HFFc6 (cell line): ENCODE measurements at places on chromosomes 6 and 20. TPM values are rescaled to one million over a fixed set of nuclear protein-coding genes. Genes with fewer than 3 reads are reported as not detected.

DNA sequence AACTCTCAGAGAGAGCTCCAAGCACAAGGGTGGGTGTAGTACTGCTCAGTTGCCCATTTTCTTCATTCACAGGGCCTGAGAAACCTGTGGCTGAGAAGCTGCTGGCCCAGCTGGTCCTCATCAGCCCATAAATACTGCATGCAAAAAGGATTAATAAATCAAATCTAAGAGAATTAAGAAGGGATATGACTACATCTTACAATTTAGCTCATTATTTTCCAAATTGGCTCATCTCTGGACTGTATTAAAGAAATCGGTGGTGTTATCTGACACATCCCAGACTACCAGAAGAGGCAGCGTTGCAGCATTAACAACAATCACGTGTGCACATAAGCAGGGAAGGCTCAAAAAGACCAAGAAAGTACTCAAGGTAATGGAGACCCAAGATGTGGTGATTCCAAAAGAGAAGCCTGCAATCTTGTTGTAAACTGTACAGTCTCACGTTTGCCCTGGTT is 90.7 kb downstream of the CD24 start:
- H3K4me1 ChIP-seq = peaks cover 9% of the 10 kb centered on the region
- no peak overlapping the region for H3K4me3 ChIP-seq
- peaks cover 4% of the 10 kb centered on the region for H3K27me3 ChIP-seq
- DNase-seq = no peak
- no peaks in the 10 kb centered on the region for H3K36me3 ChIP-seq

SLC17A1 gene
- total RNA-seq = not detected in 3 replicates

DNA sequence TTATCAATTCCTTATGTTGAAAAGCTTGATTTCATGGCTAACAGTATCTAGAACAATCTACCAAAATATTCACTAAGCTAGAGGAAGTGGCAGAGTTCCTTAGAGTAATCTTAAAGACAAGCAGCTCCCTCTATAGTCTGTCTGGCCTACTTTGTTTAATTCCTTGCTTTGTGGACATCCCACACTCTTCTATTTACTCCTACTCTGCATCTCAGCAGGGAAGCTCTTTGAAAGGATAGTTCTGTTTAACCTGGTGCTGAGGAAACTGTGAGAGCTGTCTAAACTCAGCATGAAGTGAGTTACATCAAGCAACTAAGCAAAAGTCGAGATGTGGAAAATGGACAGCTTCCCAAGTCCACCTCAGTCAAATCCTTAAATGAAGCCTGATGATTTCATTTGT is 4.3 kb downstream of the REV3L start:
- H3K4me3 ChIP-seq = peak overlapping the region; percentile 99
- H3K27me3 ChIP-seq = peaks cover 3% of the 10 kb centered on the region; the same call in 1 of the 2 replicates
- H3K27ac ChIP-seq = peak overlapping the region; percentile 77
- DNase-seq = peak; percentile 60
- H3K4me1 ChIP-seq = peaks cover 62% of the 10 kb centered on the region
- H3K36me3 ChIP-seq = peaks cover 11% of the 10 kb centered on the region

DNA sequence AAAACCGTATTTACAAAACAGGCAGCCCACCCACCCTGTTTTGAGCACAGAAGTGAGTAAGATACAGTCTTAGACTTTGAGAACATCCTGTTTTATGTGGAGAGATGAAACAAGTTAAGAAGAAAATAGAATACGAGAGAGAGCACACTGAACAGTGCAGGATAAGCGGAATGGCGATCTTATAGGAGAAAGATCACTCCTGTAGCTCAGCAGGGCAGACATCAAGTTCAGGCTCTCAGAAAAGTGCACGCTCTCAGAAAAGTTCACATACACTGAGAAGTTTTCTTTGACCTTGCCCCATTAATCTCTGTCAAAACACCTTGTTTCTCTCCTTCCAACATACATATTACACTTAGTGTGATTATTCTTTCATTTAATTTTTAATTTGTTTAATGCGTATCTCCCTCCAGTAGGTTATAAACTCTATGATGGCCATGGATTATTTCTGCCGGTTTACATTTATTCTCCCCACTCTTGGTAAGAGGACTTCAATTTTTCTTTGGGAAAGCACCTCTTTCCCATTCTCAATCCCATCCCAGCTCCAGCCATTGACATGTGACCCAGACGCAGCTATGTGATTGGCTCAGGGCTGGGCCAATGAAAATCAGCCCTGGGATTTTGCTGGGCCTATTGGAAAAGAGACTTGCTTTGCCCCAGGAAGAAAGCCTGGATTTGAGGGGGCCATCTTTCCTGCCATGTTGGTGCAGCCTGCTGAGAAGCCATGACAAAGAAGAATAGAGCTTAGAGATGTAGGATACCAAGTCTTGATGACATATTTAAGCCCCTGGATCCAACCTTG is 16.2 kb downstream of the KCNB1 start:
- no peak for DNase-seq
- no peaks in the 10 kb centered on the region for H3K36me3 ChIP-seq
- no peak overlapping the region for H3K27ac ChIP-seq

GRCh38 chr6:137426007-137426689 is 68.0 kb downstream of the OLIG3 start:
- no peak overlapping the region for H3K4me3 ChIP-seq
- H3K4me1 ChIP-seq = no peaks in the 10 kb centered on the region
- no peaks in the 10 kb centered on the region for H3K36me3 ChIP-seq
- DNase-seq = no peak
- no peak overlapping the region for H3K27ac ChIP-seq

ZNF311 gene
- total RNA-seq = 0.22 to 0.34 TPM (median 0.32 TPM) in 3 replicates

- H3K27ac ChIP-seq = no peak overlapping the region
- H3K4me1 ChIP-seq = peaks cover 32% of the 10 kb centered on the region
- H3K4me3 ChIP-seq = no peak overlapping the region
- DNase-seq = peak; percentile 17
These were observed 16.5 kb downstream of the CARMIL1 start for GRCh38 chr6:25295651-25296050.

- H3K27me3 ChIP-seq = no peaks in the 10 kb centered on the region
- no peaks in the 10 kb centered on the region for H3K4me1 ChIP-seq
- no peak for DNase-seq
- H3K27ac ChIP-seq = no peak overlapping the region
- H3K4me3 ChIP-seq = no peak overlapping the region
- H3K36me3 ChIP-seq = no peaks in the 10 kb centered on the region
These were observed 323.2 kb downstream of the ADGRB3 start for GRCh38 chr6:68958327-68958726.

DNA sequence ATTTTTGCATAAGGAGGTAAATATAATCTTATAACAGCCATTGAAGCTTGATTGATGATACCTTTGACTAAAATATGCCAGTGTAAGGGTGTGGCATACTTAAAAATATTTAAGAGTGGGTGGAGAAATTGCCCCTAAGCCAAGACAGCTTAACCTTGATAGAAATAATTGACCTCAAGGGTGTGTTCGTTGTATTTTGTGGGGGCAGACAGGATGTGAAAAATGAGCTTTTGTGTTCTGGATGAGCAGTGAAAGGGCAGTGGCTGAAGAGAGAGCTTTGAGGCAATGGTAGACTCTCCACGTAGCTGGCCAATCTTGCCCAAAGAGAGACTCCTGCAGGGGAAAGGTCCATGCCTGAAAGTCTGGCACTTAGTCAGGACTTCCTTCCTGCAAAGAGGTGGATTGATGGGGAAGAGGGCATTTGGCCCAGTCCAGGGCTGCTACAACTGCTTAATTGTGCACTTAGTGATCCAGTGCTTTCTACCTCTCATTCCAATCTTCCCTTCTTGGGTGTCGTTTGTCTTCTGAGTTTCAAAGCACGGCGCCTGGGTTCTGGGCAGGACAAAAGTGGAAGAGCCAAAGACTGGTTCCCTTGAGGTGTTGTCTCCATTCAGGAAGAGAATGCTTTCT is 15.6 kb upstream of the CD109 start:
- H3K27ac ChIP-seq = no peak overlapping the region
- H3K4me1 ChIP-seq = peaks cover 15% of the 10 kb centered on the region
- H3K36me3 ChIP-seq = peaks cover 8% of the 10 kb centered on the region
- H3K4me3 ChIP-seq = no peak overlapping the region
- H3K27me3 ChIP-seq = peaks cover 4% of the 10 kb centered on the region

GRCh38 chr6:163483107-163483506 is 68.6 kb downstream of the QKI start:
- H3K27ac ChIP-seq = no peak overlapping the region
- peaks cover 10% of the 10 kb centered on the region; the same call in 1 of the 2 replicates for H3K36me3 ChIP-seq
- DNase-seq = no peak
- no peaks in the 10 kb centered on the region for H3K27me3 ChIP-seq

DNA sequence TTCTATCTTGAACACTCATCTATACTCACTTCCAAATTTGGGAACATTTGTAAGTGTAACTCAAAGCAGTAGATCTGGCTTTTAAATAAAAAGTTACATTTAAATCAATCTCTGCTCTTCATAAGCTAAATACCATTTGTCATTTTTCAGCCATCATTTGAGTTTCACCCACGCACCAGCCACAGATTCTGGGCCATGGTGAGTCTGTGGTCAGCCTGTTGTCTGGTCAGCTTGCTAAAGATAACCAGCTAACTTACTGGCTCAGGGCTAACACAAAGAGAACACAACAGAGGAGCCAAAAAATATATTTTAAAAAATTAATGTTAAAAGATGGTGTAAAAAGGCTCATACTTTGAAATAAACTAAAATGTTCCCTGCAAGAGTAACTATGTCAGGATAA is 181.3 kb downstream of the KIF6 start:
- no peaks in the 10 kb centered on the region for H3K4me1 ChIP-seq
- no peak overlapping the region for H3K4me3 ChIP-seq
- H3K27me3 ChIP-seq = no peaks in the 10 kb centered on the region
- no peak for DNase-seq
- H3K36me3 ChIP-seq = no peaks in the 10 kb centered on the region

DNA sequence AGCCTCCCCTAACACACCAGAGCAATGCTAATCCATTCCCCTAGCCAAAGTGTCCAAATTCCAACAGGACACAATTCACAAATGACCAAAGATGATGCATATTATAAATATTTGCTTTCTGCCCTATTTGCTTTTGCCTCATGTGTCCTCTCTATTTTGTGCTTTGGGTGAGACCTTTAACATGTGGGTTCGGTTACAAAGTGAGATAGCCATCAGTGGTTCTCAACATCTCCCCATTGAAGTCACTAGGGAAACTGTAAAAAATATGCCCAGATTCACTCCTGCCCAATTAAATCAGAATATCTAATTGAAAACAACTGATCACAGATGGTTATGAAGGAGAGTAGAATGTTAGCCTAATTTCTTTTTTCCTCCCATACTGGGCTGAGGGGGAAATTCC is 159.2 kb downstream of the MTFR2 start:
- peaks cover 21% of the 10 kb centered on the region for H3K36me3 ChIP-seq
- no peak overlapping the region for H3K4me3 ChIP-seq
- peaks cover 50% of the 10 kb centered on the region for H3K4me1 ChIP-seq
- peak overlapping the region; percentile 61 for H3K27ac ChIP-seq

AHCY gene
- 110 to 152 TPM (median 130 TPM) in 3 replicates for total RNA-seq

LTB gene
- 0.27 TPM in 1 of 3 replicates, not detected in the others for total RNA-seq

GRCh38 chr20:32474967-32475811 is 109.9 kb downstream of the NOL4L start:
- peak; percentile 91 for DNase-seq
- peak overlapping the region; percentile 96 for H3K27ac ChIP-seq
- peaks cover 11% of the 10 kb centered on the region; the same call in 1 of the 2 replicates for H3K36me3 ChIP-seq
- peak overlapping the region; percentile 87 for H3K4me3 ChIP-seq
- peaks cover 53% of the 10 kb centered on the region for H3K4me1 ChIP-seq

DNA sequence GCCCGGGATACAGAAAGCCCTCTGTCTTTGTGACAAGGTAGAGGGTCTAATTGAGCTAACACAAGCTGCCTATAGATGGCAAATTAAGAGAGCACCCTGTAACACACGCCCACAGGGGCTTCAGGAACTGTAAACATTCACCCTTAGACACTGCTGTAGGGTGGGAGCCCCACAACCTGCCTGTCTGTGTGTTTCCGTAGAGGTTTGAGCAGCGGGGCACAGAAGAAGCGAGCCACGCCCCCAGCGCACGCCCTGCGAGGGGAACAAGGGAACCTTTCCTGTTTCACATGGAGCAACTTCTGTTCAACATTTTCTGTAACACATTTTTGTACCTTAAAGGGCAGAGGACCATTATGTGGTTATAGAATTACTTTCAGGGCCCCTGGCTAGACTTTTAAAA is 231.7 kb upstream of the EXOC2 start:
- DNase-seq = no peak
- H3K27me3 ChIP-seq = peaks cover 13% of the 10 kb centered on the region
- no peak overlapping the region for H3K4me3 ChIP-seq
- no peaks in the 10 kb centered on the region for H3K4me1 ChIP-seq

- no peaks in the 10 kb centered on the region for H3K36me3 ChIP-seq
- peak overlapping the region; percentile 49 for H3K4me3 ChIP-seq
- no peaks in the 10 kb centered on the region for H3K27me3 ChIP-seq
- DNase-seq = peak; percentile 76
- H3K4me1 ChIP-seq = peaks cover 67% of the 10 kb centered on the region
- peak overlapping the region; percentile 69 for H3K27ac ChIP-seq
These were observed 57.0 kb upstream of the CD93 start for GRCh38 chr20:23143098-23143497.

SAPCD1 gene
- total RNA-seq = 1.3 to 1.9 TPM (median 1.3 TPM) in 3 replicates

RNF182 gene
- 0.48 to 4.8 TPM (median 4.3 TPM) in 3 replicates for total RNA-seq

DNA sequence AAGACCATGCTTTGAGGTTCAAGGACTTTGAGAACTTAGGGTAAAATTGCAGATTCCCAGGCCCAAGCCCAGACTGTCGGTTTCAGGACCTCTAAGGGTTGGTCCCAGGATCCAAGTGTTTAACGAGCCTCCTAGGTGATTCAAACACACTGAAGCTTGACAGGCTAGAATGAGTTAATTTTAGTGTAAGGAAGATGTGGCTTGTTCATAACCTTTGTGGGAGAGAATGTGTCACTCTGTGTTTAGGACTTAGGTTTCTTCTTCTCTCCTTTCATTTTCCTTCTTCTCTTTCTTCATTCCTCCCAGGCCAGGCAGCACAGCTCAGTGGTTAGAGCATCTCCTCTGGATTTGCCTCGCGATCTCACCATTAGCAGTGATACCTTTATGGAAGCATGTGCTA is 104.8 kb upstream of the KCNG1 start:
- H3K27me3 ChIP-seq = peaks cover 4% of the 10 kb centered on the region; the same call in 1 of the 2 replicates
- H3K36me3 ChIP-seq = no peaks in the 10 kb centered on the region
- peak overlapping the region; percentile 17 for H3K27ac ChIP-seq
- no peak for DNase-seq
- peaks cover 38% of the 10 kb centered on the region for H3K4me1 ChIP-seq

TMEM170B gene
- 0.14 and 0.18 TPM in 2 replicates for total RNA-seq

GRCh38 chr6:1424306-1424927 is 35.0 kb downstream of the FOXF2 start:
- DNase-seq = peak; percentile 73
- H3K4me3 ChIP-seq = peak overlapping the region; percentile 63
- peaks cover 2% of the 10 kb centered on the region; the same call in 1 of the 2 replicates for H3K27me3 ChIP-seq
- H3K4me1 ChIP-seq = peaks cover 14% of the 10 kb centered on the region

- H3K36me3 ChIP-seq = no peaks in the 10 kb centered on the region
- H3K4me3 ChIP-seq = no peak overlapping the region
- no peak for DNase-seq
- no peaks in the 10 kb centered on the region for H3K27me3 ChIP-seq
- no peak overlapping the region for H3K27ac ChIP-seq
These were observed 684.2 kb downstream of the HTR1B start for GRCh38 chr6:76779068-76779467.

DNA sequence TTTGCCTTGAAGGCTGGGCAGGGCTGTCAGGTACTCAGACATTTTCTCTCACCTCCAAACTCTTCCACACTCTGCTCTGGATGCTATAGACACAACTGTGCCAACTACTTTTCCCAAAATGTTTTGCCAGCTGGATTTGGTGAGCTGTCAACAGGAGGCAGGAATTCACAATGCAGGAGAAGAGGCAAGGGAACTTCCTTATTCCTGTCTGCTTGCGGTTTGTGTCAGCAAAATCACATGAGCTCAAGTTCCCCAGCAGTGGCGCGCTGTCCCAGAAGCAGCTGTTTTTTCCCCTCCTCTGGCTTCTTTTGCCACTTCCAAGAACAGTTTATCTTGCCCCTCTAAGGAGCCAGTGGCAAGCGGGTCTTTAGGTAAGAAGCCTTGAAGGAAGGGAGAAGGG is 608.2 kb downstream of the PRKN start:
- no peak for DNase-seq
- H3K4me3 ChIP-seq = no peak overlapping the region
- no peaks in the 10 kb centered on the region; the same call in 1 of the 2 replicates for H3K27me3 ChIP-seq
- no peaks in the 10 kb centered on the region; the same call in none of the 2 replicates for H3K36me3 ChIP-seq
- no peaks in the 10 kb centered on the region for H3K4me1 ChIP-seq
- no peak overlapping the region for H3K27ac ChIP-seq
